NCI-H460 (cell line): ENCODE measurements at places on chromosomes 5 and 9.

- DNase-seq, result no peak
These were observed 9.1 kb downstream of the MAMDC2 start for GRCh38 chr9:70052768-70053167.

DNA sequence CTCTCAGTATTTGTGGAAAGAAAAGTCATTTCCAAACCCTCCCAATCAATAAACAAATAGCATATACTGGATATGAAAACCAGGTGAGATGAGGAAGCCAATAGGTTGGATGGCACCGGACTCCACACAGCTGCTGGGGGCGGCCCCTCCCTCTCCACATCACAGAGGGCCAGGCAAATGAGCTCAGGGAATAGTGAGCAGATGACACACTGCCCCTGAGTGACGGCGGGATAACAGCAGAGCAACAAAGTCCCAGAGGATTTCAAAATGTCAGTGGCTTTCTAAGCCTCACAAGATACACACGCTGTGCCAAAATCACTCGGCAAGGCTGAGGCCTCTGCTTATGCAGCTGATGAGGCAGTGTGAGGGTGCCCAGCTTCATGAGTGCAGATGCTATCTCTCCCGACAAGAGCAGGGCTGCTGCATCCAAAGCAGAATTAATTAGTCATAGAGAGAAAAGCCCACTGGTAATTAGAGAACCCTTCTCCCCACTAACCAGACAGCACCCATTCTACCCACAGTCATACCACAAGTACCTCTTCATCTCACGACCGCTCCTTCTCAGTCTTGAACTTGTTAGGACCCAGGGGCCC is 235.0 kb upstream of the NFIL3 start:
- DNase-seq, result no peak

GRCh38 chr5:176784218-176785165 is 25.9 kb upstream of the UNC5A start:
- peak; percentile 23 for DNase-seq

- DNase-seq, result no peak
These were observed 39.3 kb downstream of the SPARC start for GRCh38 chr5:151647320-151647861.

- DNase-seq, result no peak
These were observed 2.2 kb downstream of the ABLIM3 start for GRCh38 chr5:149143470-149143869.
